ENCODE measurements at places on chromosomes 13 and 19. TPM values are rescaled to one million over a fixed set of nuclear protein-coding genes. Genes with fewer than 3 reads are reported as not detected.
A peak's percentile ranks its signal among the peaks of the same experiment; 100 is the strongest.

- no peaks in the 10 kb centered on the region for H3K27me3 ChIP-seq
- DNase-seq = no peak
- no peak overlapping the region for H3K4me3 ChIP-seq
- H3K4me1 ChIP-seq = no peaks in the 10 kb centered on the region
- H3K27ac ChIP-seq = no peak overlapping the region
- no peaks in the 10 kb centered on the region for H3K36me3 ChIP-seq
These were observed 1129.3 kb upstream of the PCDH20 start for GRCh38 chr13:62544928-62545327.

Gene PSG6
- not detected for total RNA-seq

DNA sequence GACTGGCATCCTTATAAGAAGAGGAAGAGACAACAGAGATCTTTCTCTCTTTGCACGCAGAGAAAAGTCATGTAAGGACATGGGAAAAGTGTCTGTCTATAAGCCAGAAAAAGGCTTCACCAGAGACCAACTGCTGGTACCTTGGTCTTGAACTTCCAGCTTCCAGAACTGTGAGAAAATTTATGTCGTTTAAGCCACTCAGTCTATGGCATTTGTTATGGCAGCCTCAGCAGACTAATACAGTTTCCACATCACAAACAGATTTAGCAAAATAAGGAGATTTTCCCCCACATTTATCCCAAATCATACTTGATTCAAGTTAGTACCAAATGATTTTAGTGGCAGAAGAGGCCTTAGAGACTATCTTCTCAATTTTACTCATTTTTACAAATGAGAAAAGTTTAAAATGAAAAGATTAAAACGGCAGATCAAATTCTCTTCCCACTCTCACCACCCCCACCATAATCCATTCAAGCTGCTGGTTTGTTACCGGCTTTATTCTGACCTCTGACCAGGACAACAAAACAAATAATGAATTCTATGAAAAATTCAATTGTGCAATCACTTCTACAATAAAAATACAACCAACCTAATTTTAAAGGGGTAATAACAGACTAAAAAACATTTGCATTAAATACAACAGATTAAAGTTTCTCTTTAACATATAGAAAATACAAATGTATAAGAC lies 316.3 kb downstream of the TBC1D4 start:
- H3K4me1 ChIP-seq = no peaks in the 10 kb centered on the region
- H3K4me3 ChIP-seq = no peak overlapping the region
- no peak overlapping the region for H3K27ac ChIP-seq
- H3K36me3 ChIP-seq = no peaks in the 10 kb centered on the region
- no peaks in the 10 kb centered on the region for H3K27me3 ChIP-seq

DNA sequence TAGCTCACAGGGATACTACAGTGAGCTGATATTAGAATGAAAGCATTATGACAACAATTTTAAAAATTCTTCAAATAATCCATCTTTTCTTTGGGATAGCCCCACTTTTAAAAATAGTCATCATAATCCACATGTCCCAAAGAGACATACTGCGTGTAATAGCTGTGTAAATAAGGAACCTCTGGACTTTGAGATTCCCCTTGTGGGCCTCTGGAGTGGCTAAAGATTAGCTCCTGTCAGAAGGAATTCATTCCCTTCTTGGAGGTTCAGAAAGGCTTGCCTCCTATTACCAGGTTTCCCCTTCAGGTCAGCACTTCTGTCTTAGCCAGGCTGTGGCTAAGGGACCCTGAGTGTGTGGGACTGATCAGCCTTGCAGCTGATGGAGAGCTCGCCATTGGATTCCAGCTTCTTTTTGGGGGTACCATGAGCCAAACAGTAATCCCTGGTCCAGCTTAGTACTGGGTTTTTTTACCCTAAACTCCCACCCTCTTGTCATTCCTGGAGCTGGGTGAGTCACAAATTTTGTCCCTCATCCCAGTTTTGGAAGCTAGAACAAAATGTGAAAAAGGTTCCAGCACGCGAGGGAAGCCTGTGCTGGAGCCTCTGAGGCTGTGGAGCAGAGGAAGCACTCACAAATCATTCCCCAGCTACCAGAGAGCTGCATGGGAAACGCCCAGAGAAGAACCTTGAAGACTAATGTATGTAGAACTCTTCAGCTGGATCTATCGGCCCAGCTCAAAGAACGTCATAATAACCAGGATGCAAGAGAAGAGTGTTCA lies 96.7 kb downstream of the RNASEH2B start:
- no peak overlapping the region for H3K4me3 ChIP-seq
- DNase-seq = no peak
- H3K36me3 ChIP-seq = no peaks in the 10 kb centered on the region

DNA sequence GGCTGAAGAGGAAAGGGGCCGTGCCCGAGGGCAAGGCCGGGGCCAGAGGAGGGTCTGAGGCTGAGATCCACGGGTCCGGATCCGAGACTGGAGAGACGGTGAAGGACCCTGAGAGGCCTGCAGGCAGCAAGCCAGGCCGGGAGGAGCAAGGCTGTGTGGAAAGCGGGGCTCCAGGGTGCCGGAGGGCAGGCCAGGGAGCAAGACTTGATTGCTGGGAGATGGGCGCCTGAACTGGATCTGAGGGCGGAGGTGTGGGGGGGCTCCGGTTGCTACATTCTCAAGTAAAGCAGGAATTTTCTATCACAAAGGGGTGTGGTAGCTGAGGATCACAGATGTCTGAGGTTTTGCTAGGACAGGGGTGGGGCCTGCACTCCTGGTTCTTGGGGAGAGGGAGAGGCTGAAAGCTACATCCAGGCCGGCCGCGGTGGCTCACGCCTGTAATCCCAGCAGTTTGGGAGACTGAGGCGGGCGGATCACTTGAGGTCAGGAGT lies 3.8 kb downstream of the MAMSTR start:
- no peak for DNase-seq
- no peak overlapping the region for H3K4me3 ChIP-seq
- H3K27me3 ChIP-seq = no peaks in the 10 kb centered on the region
- no peak overlapping the region for H3K27ac ChIP-seq
- H3K4me1 ChIP-seq = no peaks in the 10 kb centered on the region

DNA sequence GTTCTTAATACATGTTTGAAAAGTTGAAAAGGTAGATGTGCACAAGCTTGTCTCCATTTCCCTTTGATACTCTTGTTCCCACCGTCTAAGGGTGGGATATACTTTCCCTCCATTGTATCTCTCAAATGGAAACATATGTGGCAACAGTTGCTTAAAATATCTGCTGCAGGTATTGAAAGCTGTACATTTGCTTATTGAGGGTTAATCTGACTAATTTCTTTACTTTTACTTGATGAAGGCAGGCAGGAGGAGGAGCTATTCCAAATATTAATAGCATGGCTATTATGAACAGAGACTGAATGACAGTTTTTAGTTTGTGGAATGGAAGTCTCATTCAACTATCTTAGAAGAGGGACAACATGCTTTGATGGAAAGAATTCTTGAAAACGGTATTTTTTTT lies 103.8 kb downstream of the SLC10A2 start:
- no peaks in the 10 kb centered on the region for H3K4me1 ChIP-seq
- no peak overlapping the region for H3K4me3 ChIP-seq
- H3K36me3 ChIP-seq = no peaks in the 10 kb centered on the region
- no peak for DNase-seq

DNA sequence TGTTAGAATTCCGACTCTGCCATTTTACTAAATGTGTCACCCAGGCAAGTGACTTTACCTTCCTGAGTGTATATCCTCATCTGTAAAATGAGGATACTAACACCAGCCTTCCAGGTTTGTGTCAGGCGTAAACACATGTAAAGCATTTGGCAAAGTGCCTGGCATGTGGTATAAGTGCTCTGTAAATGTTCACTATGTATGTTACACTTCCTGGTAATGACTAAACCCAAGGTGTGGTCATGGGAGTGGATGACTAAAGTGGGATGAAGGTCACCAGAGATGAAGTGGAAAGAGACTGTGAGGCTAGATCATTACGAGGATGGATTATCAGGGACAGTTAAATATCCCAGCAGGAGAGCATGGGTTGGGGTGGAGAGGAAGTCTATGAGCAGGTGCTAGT lies 25.6 kb downstream of the DEDD2 start:
- no peaks in the 10 kb centered on the region for H3K27me3 ChIP-seq
- H3K4me1 ChIP-seq = no peaks in the 10 kb centered on the region
- no peak overlapping the region for H3K27ac ChIP-seq
- DNase-seq = no peak
- H3K4me3 ChIP-seq = no peak overlapping the region
- no peaks in the 10 kb centered on the region for H3K36me3 ChIP-seq

Gene ZNF440
- 12.7 TPM for total RNA-seq

Gene CRX
- total RNA-seq = not detected

Gene C19orf67
- total RNA-seq = not detected

DNA sequence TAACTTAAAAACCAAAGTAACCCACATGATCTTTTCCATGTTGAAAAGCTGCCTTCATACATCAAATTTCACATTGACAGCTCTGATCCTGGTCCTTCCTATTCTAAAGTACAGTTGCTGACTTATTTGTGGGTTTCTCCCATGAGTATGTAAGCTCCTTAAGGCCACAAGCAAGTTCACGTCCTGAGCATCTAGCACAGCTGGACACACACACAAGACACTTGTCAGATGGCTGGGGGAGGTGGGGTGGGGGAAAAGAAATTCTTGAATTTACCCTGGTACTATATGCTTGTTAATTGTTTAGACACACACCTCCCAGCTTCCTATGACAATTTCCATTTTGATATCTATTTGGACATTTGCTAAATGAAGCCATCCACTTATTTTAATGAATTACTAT lies 162.8 kb downstream of the ZIC5 start:
- H3K4me1 ChIP-seq = no peaks in the 10 kb centered on the region
- no peaks in the 10 kb centered on the region for H3K36me3 ChIP-seq
- H3K27me3 ChIP-seq = no peaks in the 10 kb centered on the region
- H3K4me3 ChIP-seq = no peak overlapping the region
- DNase-seq = no peak

DNA sequence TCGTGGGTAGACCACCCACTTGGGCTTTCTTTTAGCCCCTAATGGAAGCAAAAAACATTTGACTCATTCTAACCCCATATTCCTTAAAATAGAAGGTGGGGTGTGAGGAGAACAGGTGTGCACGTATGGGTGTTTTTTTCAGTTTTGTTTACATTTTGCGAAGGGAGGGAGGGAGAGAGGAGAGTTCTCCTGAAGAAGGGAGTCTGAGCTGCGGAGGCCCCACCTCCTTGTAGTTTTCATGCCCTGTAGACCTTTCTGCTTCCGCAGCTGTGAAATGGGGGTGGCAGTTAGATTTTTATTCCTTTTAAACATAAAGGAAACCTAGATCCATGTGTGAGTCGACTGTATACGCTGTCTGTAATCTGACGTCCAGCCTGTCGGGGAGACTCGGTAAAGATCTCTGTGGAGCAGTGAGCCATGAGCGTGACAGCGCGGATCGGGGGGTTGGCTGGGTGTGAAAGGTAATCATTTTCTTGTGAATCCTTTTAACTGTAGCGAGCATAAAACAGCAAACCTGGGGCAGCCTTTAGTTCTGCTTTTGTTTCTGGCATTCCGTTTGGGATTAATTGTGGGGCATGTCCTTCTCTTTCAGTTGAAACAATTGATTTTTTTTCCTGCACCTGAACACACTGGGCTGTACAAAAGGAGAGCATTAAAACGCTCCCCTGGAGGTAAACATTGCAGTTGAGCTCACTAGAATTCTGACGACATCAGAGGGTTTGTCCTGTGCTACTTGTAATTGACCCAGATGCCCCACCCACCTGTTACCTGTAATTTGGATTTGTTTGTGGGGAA lies 2.3 kb downstream of the UPF1 start:
- H3K27me3 ChIP-seq = no peaks in the 10 kb centered on the region
- no peaks in the 10 kb centered on the region for H3K4me1 ChIP-seq
- H3K4me3 ChIP-seq = peak overlapping the region; percentile 37
- no peak for DNase-seq
- no peaks in the 10 kb centered on the region for H3K36me3 ChIP-seq

DNA sequence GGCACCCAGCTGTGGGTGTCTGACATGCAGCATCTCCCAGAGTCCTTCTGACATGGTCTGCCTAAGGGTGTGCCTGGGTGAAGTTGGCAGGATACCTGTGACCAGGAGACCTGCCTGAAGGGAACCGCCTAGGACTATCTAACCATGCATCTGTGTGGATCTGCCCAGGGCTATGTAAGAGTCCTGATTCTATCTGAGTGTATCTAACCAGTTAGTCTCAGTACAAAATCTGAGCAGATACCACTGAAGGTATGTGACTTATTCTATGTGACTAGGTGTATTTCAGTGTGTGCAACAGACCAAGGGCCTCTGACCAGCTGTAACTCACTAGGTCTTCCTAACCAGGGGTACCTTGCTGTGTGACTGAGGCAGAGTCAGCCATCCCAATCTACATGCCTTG lies 28.2 kb upstream of the FBL start:
- no peaks in the 10 kb centered on the region for H3K36me3 ChIP-seq
- H3K4me3 ChIP-seq = no peak overlapping the region
- H3K4me1 ChIP-seq = no peaks in the 10 kb centered on the region
- H3K27me3 ChIP-seq = no peaks in the 10 kb centered on the region

Gene PEG3
- 10.3 TPM for total RNA-seq

GRCh38 chr19:30722186-30722585 lies 350.0 kb downstream of the ZNF536 start:
- H3K27ac ChIP-seq = no peak overlapping the region
- no peaks in the 10 kb centered on the region for H3K36me3 ChIP-seq
- no peaks in the 10 kb centered on the region for H3K27me3 ChIP-seq
- DNase-seq = no peak

- no peak overlapping the region for H3K4me3 ChIP-seq
- H3K27ac ChIP-seq = no peak overlapping the region
- no peak for DNase-seq
- H3K27me3 ChIP-seq = no peaks in the 10 kb centered on the region
- no peaks in the 10 kb centered on the region for H3K4me1 ChIP-seq
- no peaks in the 10 kb centered on the region for H3K36me3 ChIP-seq
These were observed 7.7 kb upstream of the NANOS3 start for GRCh38 chr19:13869281-13869680.

Gene LYPD5
- 1.9 TPM for total RNA-seq

- H3K36me3 ChIP-seq = peaks cover 2% of the 10 kb centered on the region
- no peak overlapping the region for H3K27ac ChIP-seq
- no peaks in the 10 kb centered on the region for H3K4me1 ChIP-seq
- H3K4me3 ChIP-seq = no peak overlapping the region
These were observed 351.5 kb downstream of the KLF12 start for GRCh38 chr13:73782450-73783449.

Gene APOC1
- 22.2 TPM for total RNA-seq

Data from aorta (tissue), 5 donors.